ENCODE measurements at places on chromosomes 3 and 15. TPM values are rescaled to one million over a fixed set of nuclear protein-coding genes. Genes with fewer than 3 reads are reported as not detected.

DNA sequence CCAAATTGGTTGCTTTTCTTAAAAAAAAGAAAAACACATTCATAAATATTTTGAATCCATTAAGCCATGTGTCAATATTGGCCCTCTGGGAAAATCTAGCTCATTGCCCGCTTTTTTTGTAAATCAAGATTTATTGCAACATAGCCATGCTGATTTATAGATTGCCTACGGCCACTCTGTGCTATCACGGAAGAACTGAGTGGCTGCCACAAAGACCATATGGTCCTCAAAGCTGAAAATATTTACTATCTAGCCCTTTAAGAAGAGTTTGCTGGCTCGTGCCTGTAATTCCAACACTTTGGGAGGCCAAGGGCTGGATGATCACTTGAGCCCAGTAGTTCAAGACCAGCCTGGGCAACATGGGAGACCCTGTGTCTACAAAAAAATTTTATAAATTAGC lies 45.9 kb downstream of the IL5RA start:
- H3K36me3 ChIP-seq: no peaks in the 10 kb centered on the region
- no peaks in the 10 kb centered on the region for H3K27me3 ChIP-seq
- no peaks in the 10 kb centered on the region for H3K4me1 ChIP-seq
- no peak overlapping the region for H3K27ac ChIP-seq
- no peak overlapping the region for H3K4me3 ChIP-seq

- peaks cover 4% of the 10 kb centered on the region for H3K4me1 ChIP-seq
- no peak for DNase-seq
- no peaks in the 10 kb centered on the region for H3K27me3 ChIP-seq
- H3K36me3 ChIP-seq: no peaks in the 10 kb centered on the region
Measured at GRCh38 chr3:149510480-149510879, 36.0 kb downstream of the TM4SF4 start.

- no peaks in the 10 kb centered on the region for H3K36me3 ChIP-seq
- no peak overlapping the region for H3K27ac ChIP-seq
- DNase-seq: no peak
Measured at GRCh38 chr15:72516777-72517176, 42.6 kb downstream of the ARIH1 start.

DNA sequence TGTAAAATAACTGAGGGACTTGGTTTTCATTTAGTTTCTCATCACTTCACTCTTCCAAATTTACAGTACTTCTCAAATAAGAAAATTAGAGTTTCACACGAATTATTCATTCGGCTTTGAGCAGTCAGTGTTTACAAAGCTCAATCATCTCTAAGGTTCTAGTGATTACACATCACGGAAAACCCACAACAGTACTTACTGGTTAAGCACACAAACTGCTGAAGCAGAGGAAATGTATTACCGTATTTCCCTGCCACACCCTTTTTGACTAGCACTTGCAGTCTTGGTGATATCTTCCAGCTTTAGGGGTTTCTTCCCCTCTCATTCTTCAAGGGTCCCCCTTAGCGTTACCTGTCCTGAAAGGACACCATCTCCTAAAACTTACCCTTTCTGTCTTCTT lies 164.8 kb upstream of the CDIN1 start:
- H3K36me3 ChIP-seq: no peaks in the 10 kb centered on the region
- H3K4me1 ChIP-seq: no peaks in the 10 kb centered on the region
- H3K27ac ChIP-seq: no peak overlapping the region
- H3K4me3 ChIP-seq: no peak overlapping the region
- DNase-seq: no peak
- H3K27me3 ChIP-seq: no peaks in the 10 kb centered on the region

GRCh38 chr15:78830514-78831228 lies 19.4 kb upstream of the ADAMTS7 start:
- no peak overlapping the region for H3K27ac ChIP-seq
- H3K4me1 ChIP-seq: peaks cover 3% of the 10 kb centered on the region
- no peak overlapping the region for H3K4me3 ChIP-seq
- H3K27me3 ChIP-seq: no peaks in the 10 kb centered on the region

- no peaks in the 10 kb centered on the region for H3K27me3 ChIP-seq
- peak within 1 kb of the TSS; percentile 94 for H3K4me3 ChIP-seq
- DNase-seq: peak; percentile 83
- H3K36me3 ChIP-seq: no peaks in the 10 kb centered on the region
- peak within 1 kb of the TSS; percentile 55 for H3K27ac ChIP-seq
Measured at GRCh38 chr15:68229386-68230156, at the start of gene CLN6. TSS of gene CLN6 (minus strand) at chr15:68229728. CDS start at chr15:68229584, 144 bp downstream.

DNA sequence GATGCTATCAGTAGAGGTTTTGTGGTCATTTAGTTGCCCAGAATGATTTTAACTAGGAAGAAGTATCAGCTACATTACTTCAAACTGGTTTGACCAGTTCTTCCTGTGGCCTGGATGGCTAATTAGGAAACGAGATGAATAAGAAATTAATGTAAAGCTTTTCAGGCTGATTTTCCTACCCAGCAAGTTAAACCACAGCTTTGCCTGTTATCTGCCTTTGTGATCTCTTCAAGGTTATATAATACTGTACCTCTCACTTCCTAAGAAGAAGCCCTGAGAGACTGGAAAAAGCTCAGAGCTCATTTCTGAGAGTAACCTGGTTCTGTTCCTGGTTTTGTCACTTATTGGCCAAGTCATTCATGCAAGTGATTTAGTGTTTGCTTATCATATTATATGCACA lies 782.2 kb upstream of the GOLIM4 start:
- H3K4me1 ChIP-seq: no peaks in the 10 kb centered on the region
- H3K36me3 ChIP-seq: no peaks in the 10 kb centered on the region
- no peak overlapping the region for H3K27ac ChIP-seq
- H3K4me3 ChIP-seq: no peak overlapping the region
- no peaks in the 10 kb centered on the region for H3K27me3 ChIP-seq

DNA sequence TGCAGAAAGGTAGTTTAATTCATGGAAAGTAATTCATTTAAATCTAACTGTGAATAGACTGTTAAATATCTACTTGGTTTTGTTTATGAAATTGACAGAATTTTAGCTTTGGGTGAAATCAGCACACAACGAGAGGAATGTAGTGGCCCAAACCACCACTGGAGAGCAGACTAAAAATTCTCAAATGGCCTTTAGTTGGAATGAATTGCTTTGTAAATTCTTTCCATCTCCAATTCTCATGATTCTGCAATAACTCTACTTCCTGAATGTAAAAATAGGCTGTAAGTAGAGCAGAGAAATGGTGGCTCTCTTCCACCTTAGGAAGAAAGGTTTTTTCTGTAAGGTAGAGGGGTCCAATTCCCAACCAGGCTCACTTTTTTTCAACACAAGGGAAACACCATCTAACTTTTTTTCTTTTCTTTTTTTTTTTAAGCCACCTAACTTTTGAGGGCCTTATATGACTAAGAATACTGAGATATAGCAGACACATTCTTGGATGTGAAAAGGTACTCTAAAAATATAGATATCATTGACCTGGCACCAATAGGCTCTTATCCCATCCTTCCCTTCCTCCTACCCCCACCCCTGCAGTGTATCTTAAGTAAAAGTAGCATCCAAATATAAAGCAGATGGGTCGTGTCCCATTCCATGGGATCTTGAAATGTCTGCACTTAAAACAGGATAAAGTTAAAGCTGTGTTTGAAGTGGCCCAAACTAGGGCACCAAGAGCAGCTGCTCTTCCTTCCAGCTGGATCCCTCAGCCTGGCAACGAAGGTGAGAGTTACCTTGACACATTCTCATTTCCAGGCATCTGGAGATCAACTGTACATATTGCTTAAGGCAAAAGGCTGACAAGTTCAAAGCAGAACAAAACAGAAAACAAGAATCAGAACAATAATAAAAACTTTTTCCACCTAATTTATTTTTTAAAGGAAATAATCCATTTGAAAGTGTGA lies 194.1 kb downstream of the TPRG1 start:
- no peak overlapping the region for H3K27ac ChIP-seq
- no peak for DNase-seq
- H3K27me3 ChIP-seq: no peaks in the 10 kb centered on the region
- H3K4me1 ChIP-seq: no peaks in the 10 kb centered on the region

DNA sequence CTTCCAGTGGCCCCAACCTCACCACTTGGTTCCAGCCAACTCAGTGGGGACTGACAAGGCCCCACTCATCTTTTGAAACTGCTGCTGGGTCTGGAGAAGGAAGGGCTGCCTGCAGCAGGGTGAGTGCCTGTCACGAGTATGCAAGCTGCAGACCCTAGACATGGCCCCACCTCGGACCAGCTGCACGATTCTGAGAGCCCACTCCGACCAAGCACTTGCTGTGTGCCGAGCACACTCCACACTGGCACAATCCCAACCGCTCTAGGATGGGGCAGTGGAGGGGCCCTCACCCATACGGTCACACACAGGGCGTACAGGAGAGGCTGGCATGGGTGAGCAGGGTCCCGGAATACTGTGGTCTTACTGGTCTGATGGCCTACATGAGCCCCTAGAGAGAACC lies 8.0 kb upstream of the PLXND1 start:
- no peaks in the 10 kb centered on the region for H3K36me3 ChIP-seq
- H3K4me3 ChIP-seq: no peak overlapping the region
- no peak for DNase-seq
- H3K4me1 ChIP-seq: peaks cover under 1% of the 10 kb centered on the region
- no peak overlapping the region for H3K27ac ChIP-seq

DNA sequence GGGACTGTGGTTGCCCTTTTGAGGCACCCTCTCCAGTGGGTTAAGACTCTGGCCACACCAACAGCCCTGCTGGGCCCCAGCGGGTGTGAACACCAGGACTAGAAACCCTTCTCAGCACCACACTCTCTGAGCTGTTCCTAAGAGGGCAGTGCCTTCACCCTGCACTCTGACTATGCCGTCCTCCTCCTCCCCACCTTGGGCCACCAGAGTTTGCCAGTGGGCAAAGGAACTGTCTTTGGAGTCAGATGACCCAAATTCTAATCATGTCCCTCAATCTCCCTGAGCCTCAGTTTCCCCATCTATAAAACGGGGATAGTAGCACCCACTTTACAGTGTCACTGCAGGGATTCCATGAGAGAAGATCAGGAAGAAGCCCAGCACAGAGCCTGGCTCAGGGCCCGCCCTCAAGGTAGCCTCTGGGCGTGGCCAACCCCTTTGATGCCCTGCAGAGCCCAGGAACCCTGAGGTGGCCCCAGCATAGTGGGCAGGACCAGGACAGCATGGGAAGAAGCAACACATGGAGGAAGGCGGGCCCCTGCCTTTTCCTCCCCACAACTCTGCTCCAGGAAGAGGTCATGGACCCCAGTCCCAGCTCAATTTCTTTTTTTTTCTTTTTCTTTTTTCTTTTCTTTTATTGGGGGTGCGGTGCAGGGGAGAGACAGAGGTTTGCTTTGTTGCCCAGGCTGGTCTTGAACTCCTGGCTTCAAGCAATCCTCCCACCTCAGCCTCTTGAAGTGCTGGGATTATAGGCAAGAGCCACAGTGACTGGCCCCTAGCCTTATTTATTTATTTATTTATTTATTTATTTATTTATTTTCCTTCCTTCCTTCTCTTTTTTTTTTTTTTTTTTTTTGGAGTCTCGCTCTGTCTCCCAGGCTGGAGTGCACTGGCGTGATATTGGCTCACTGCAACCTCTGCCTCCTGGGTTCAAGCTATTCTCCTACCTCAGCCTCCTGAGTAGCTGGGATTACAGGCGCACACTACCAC lies 115.7 kb upstream of the LINGO1 start:
- H3K27me3 ChIP-seq: no peaks in the 10 kb centered on the region
- H3K4me1 ChIP-seq: no peaks in the 10 kb centered on the region
- H3K36me3 ChIP-seq: no peaks in the 10 kb centered on the region
- no peak overlapping the region for H3K27ac ChIP-seq
- no peak for DNase-seq

GRCh38 chr3:123357275-123357674 lies 91.6 kb downstream of the ADCY5 start:
- DNase-seq: no peak
- no peak overlapping the region for H3K27ac ChIP-seq
- no peaks in the 10 kb centered on the region for H3K27me3 ChIP-seq
- no peak overlapping the region for H3K4me3 ChIP-seq

- no peaks in the 10 kb centered on the region for H3K4me1 ChIP-seq
- no peak overlapping the region for H3K27ac ChIP-seq
- no peak for DNase-seq
- H3K4me3 ChIP-seq: no peak overlapping the region
Measured at GRCh38 chr15:87549296-87549695, 707.2 kb downstream of the NTRK3 start.

DNA sequence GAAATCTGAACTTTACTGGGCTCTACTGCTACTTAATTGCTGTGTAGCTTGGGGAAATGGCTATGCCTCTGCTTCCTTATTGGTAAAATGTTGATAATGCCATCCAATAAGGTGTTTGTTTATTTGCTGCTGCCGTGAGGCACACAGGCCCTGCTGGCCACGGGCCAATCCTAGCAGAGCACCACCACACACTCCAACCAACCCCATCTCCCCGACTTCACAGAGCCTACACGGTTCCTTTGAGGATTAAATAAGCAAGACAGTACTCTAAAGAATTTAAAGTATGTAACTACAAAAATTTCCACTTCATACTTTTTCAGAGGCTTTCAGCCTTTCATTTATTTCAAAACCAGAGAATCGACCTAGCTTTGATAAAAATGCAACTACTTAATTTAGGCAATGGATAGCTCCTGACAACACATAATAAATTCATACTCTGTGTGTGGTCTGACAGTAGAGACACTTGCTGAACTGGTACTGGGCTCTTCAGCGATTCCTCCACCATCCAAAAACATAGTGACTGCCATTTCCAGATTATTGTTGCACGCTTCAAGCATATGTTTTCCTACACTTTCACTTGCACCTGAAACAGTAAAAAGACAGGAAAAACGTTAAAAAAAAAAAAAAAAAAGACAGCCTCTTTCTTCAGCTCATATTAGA lies 25.3 kb downstream of the UBXN7 start:
- no peaks in the 10 kb centered on the region for H3K27me3 ChIP-seq
- DNase-seq: no peak
- H3K36me3 ChIP-seq: no peaks in the 10 kb centered on the region
- no peak overlapping the region for H3K27ac ChIP-seq
- peaks cover 4% of the 10 kb centered on the region for H3K4me1 ChIP-seq

DNA sequence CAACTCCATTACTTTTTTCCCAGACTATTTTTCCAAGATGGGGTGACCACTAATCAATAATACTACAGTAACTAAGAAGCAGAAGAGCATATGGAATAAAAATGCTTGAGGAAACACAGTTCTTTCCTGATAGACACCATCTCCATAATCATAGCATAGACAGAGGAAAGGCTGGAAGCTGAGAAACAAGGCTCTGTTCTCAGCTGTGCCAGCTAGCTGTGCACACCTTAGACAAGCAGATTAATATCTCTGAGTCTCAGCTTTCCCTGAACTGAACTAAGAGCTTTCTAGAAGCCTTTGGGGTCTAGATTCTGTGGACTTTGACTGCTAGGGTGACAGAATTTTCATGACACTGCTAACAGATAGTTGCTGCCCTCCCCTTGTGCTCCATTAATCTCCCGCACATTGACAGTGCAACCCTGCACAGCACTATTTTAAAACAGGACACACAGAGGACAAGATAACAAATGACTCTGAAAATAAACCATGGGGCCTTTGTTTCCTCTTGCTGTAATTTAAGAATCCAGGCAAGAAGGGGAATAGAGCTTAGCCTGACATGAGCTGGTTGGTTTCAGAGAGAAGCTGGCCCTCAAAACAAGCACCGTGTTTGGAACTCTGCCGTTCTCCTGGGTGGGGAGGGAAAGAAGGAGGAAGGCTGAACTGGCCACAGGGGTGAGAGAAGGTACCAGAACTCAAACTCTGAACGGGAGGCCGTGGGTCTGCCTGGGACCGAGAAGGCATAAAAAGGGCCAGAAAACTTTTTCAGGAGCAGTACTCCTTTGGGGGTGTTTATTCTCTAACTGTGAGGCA lies 67.4 kb downstream of the ATP13A5 start:
- DNase-seq: no peak
- H3K4me3 ChIP-seq: no peak overlapping the region
- H3K4me1 ChIP-seq: no peaks in the 10 kb centered on the region
- no peaks in the 10 kb centered on the region for H3K36me3 ChIP-seq
- H3K27me3 ChIP-seq: no peaks in the 10 kb centered on the region

The ABHD6 gene
- 11.3 TPM for total RNA-seq

The ITIH3 gene
- total RNA-seq: 0.55 TPM

The SLC28A2 gene
- not detected for total RNA-seq

The BCHE gene
- total RNA-seq: 3.7 TPM

The SCAMP5 gene
- 10.1 TPM for total RNA-seq

The AADAC gene
- 0.34 TPM for total RNA-seq
